ENCODE measurements at places on chromosomes 12 and 14. TPM values are rescaled to one million over a fixed set of nuclear protein-coding genes. Genes with fewer than 3 reads are reported as not detected.

Gene ASPG
- total RNA-seq = not detected

GRCh38 chr12:752695-753610, 574 bp downstream of the WNK1 start:
- DNase-seq = peak; percentile 72

- DNase-seq = no peak
These were observed 10.2 kb downstream of the SLC48A1 start for GRCh38 chr12:47783024-47783755.

DNA sequence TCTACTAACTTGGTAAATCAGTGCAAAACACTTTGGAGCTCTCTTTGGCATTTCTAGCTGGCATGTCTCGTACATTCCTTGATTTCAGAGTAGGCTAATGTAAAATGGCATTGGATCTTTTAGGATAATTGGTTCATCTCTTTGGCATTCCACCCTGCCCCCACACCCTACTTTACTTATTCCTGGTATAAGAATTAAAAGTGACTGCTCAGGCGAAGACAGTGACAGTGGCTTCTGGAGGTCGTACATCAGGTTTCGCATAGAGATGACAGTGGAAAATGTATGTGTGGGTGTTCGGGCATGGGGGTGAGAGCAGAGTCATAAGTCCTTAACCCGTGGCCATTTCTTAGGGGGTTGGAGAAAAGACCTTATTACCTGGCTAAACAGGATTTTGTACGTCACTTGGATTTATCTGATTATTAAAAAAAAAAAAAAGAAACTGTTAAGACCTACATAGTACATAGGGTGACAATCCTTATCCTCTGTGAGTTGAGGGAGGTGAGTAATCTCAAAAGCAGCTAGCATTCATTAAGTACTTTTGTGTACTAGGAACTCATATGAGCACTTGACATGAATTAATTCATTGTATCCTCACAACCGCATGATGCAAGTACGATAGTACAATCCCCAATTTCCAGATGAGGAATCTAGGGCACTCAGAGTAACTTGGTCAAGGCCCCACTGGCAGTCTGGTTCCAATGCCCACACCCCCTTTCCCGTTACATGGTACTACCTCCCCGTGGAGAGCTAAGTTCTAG, 22.4 kb upstream of the KCNK13 start:
- DNase-seq = no peak

Gene ZDHHC22
- 0.13 TPM for total RNA-seq

DNA sequence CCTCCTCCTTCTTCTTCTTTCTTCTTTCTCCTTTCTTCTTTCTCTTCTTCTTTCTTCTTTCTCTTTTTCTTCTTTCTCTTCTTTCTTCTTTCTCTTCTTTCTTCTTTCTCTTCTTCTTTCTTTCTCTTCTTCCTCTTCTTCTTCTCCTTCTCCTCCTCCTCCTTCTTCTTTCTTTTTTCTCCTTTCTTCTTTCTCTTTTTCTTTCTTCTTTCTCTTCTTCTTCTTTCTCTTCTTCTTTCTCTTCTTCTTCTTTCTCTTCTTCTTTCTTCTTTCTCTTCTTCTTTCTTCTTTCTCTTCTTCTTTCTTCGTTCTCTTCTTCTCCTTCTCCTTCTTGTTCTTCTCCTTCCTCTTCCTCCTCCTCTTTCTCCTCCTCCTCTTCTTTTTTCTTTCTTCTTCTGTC, 1230.7 kb upstream of the USP15 start:
- no peak for DNase-seq

GRCh38 chr14:24377126-24377525, 9.1 kb downstream of the NFATC4 start:
- no peak for DNase-seq

All from progenitor cell of endocrine pancreas (in vitro differentiated cells).